ENCODE measurements at places on chromosomes 5 and 9. TPM values are rescaled to one million over a fixed set of nuclear protein-coding genes. Genes with fewer than 3 reads are reported as not detected.

MARVELD2 gene
- 0.37 TPM for total RNA-seq

SOHLH1 gene
- total RNA-seq, result not detected

DNA sequence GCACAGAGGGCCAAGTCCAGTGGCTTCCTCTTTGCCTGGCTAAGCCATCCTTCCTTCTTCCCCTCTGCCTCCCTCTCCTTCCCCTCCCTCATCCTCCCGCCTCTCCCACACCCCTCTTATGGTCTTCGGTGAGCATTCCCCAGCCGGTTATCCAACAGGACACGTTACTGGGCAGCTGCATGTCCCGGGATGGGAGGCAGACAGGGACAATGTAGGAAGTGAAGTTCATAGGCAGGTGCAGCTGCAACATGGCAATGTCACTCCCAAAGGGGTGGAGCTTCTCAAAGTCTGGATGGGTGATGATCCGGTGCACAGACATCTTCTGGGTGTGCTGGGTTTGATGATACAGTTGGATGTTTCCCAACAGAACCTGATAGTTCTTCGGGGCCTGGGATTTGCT lies 71.4 kb upstream of the SPTLC1 start:
- ATAC-seq, result no peak

PRDM9 gene
- not detected for total RNA-seq

TXNDC8 gene
- not detected for total RNA-seq

CERCAM gene
- total RNA-seq, result 1.7 TPM

CFAP157 gene
- not detected for total RNA-seq

FAM221B gene
- not detected for total RNA-seq

GRCh38 chr5:44365345-44365744 lies 23.9 kb downstream of the FGF10 start:
- ATAC-seq, result no peak

- ATAC-seq, result peak; percentile 68
Observed at GRCh38 chr5:154278908-154279307, 88.4 kb downstream of the GALNT10 start.

GRCh38 chr5:112109331-112110007 lies 309.6 kb downstream of the EPB41L4A start:
- no peak for ATAC-seq

GRCh38 chr5:143550986-143551630 lies 147.6 kb upstream of the NR3C1 start:
- no peak for ATAC-seq

DNA sequence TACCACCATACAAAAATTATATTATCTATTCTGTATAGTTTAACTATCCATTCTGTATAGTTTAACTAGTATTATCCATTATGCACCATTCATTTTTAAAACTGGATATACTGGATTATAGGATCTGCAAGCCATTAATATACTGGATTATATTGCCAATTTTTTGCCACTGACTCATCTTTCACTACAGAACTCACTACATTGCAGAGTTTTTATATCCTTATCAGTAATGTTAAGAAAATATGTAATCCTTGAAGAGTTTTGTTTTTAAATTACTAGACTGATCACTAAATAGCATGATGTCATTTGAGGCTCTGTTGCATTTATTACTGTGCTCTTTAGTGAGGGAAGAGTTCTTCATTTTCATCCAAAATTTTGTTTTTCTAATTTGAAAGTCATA lies 109.8 kb upstream of the SNX2 start:
- no peak for ATAC-seq

- ATAC-seq, result no peak
Observed at GRCh38 chr5:172775326-172776234, 4.6 kb upstream of the DUSP1 start.

- no peak for ATAC-seq
Observed at GRCh38 chr9:6575324-6576034, 70.0 kb downstream of the GLDC start.

- ATAC-seq, result peak; percentile 11
Observed at GRCh38 chr9:121219530-121219929, 17.9 kb upstream of the RAB14 start.

DNA sequence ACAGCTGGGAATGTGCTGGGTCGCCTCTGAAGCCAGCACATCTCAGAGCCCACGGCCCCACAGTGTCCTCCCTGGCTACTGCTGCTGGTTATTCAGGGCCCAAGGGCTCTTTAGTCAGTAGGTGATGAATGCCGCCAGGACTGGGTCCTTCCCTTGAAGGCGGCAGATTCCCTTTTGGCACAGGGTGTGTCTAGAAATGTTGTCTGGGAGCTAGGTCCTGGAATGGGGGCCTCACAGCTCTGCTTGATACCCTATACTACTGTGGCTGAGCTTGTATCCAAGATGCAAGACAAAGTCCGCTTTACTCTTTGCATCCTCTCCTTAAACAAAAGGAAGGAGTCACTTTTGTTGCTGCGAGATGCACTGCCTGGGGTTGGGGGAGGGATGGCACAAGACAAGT lies 33.1 kb downstream of the MEGF9 start:
- no peak for ATAC-seq

DNA sequence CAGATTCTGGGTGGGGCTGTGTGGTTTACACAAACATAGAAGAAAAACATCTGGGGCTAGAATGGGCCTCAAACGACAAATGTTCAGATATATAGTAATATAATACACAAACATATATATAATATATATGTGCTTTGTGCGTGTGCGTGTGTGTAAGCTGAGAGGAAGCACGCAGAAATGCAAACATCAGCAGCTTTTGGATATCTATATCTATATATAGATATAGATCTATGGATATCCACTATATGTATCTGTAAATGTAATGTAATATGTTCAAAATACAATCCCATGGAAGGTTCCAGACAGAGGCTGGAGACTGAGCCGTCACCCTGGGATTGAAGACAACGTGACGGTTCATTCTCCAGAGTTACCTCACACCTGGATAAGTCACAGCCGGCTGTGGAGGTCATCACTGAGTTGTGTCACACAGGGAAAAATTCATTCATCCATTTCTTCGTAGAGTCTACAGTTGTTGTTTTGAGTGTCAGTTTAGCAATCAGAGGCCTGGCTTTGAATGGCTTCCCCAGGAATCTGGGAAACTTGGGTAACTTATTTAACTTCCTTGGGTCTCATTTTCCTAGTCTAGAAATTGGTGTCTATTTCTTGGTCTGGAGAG lies 123.0 kb upstream of the CPEB4 start:
- ATAC-seq, result no peak

DNA sequence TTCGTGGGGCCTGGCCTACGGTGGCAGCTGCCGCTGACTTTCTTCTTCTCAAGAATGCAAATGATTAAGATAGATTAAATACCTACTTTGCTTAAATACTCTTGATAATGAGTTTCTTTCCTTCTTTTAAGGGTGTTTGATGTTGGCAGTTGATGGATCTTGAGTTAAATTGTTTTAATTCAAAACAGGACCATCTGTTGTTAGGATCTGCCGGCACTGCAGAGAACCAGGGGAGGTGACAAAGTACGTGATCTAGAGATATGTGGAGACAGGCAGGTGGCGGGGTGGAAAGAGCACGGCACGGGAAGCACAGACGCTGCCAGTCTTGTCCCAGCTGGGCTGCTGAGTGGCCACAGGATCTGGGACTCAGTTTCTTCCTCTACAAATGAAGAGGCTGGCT lies 37.9 kb downstream of the MED27 start:
- ATAC-seq, result no peak

- ATAC-seq, result no peak
Observed at GRCh38 chr5:73154208-73155006, 18.6 kb upstream of the TMEM174 start.

GRCh38 chr5:181149806-181150733 lies 2.7 kb downstream of the OR2V2 start:
- ATAC-seq, result no peak

FREM1 gene
- not detected for total RNA-seq

DNA sequence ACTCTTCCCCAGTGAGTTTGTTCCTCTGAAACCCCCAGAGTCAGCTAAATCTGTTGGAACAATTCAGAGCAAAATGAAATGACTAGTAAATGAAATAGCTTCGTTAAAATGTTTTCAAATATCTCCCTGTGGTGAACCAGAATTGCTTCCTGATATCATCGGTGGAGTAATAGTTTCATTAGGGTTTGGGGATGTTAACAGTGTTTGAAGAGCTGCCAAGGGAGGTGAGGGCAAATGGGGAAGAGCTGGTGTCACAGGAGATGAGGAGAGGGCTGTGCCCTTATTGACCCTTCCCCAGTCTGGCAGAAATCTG lies 4.3 kb upstream of the C7 start:
- no peak for ATAC-seq

CD274 gene
- total RNA-seq, result 42.2 TPM

CNTFR gene
- total RNA-seq, result not detected

NR6A1 gene
- 1.2 TPM for total RNA-seq

RNF130 gene
- total RNA-seq, result 9.0 TPM

DNA sequence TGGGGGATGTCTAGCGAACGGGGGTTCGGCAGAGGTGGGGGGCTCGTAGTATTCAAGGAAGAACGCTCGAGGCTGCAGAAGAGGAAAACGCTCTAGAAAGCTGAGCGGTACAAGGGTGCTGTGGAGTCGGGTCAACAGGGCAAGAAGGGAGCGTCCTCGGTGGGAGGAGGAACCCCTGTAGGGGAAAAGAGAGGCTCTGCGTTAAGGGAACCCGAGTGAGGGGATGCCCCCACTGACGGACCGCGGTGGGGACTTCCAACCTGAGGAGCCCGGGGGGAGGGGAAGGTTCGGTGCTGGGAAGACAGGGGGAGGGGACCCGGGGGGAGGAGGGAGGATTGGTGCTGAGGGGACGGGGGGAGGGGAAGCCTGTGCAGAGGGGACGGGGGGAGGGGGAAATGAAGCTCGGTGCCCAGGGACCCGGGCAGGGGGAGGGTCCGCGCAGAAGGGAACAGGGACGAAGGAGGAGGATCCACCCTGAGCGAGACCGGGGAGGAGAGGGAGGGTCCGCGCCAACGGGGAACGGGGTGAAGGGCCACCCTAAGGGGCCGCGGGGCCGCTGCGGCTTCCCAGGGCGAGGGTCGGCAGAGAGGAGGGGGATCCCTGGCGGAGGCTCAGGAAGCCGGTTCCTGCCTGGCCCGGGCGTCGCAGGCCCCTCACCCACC lies 621 bp downstream of the NR6A1 start:
- ATAC-seq, result no peak

DNA sequence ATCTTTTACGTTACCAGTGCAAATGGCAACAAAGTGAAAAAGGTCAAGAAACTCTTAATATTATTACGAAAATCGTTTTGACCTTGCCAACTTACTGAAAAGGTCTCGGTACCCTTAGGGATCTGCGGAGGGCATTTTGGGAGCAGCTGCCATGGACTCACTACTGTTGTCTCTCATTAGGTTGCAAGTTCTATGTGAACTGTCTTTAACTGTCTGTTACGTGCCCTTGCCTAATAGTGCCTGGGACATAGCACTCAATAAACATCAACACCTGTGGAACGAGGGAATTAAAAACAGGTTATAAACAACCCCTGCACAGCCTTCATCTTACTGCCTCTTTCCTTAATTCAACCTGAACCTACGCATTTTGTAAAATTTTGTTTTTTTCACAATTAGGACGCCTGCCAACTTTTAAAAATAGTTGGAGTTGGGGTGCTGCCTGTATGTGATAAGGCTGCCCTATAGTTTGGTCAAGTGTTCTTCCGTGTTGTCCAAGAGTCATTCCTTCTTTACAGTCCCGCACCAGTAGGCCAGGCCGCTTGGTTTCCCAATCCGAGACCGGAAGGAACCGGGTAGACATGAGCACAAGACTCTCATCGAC lies 527 bp upstream of the SREK1 start:
- peak; percentile 14 for ATAC-seq

ARSI gene
- total RNA-seq, result not detected

GRCh38 chr5:150293091-150293941 lies 3.7 kb upstream of the CAMK2A start:
- ATAC-seq, result no peak

DNA sequence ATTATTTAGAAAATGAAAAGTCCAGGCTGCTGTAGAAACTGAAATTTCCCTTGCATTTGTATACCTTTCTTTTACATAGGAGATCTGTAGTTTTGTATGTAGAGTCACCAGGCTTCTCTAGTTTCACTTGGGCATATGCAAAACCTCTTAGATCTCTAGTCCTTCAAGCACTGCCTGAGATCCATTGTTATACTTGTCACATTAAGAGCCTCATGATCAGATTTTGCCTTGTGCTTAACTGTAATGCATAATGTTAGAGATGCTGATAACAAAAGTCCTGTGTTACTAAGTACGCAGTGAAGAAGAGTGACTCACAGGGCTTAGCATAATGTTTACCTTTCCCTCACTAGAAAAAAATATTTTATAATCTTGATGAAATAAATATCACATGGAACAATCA lies 250.2 kb downstream of the CYLC2 start:
- ATAC-seq, result no peak

DNA sequence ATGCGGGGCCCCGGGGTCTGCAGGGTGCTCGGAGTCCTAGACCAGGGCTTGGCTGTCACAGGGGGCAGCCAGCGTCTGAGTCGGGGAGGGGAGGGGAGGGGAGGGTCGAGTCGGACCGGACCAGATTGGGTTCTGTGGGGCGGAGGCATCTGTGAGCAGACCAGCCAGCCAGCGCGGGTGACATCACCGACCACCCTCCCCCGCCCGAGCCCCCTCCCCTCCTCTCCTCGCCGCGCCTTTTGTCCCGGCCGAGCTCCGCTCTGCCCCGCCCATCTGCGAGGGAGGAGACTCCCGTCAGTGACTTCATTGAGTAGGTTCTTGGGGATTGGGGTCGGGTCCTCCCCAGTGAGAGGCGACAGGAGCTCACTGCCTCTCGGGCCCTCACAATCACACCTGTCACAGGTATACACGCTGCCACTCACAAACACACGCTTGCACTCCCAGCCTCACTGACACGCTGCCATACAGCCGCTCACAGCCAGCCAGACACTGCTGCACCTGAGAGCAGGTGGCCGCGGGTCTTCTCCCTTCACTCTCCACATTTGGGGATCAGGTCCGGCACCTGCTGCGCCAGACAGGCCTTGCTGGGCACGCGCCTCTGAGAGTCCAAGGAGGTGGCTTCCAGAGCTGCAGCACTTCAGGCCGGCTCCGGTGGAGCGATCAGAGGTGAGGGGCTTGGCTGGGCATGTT lies 546 bp downstream of the DNAJB5 start:
- ATAC-seq, result no peak

- ATAC-seq, result peak; percentile 49
Observed at GRCh38 chr5:14156650-14157492, 13.7 kb downstream of the TRIO start.

SPTAN1 gene
- 294 TPM for total RNA-seq

EDIL3 gene
- total RNA-seq, result not detected

DNA sequence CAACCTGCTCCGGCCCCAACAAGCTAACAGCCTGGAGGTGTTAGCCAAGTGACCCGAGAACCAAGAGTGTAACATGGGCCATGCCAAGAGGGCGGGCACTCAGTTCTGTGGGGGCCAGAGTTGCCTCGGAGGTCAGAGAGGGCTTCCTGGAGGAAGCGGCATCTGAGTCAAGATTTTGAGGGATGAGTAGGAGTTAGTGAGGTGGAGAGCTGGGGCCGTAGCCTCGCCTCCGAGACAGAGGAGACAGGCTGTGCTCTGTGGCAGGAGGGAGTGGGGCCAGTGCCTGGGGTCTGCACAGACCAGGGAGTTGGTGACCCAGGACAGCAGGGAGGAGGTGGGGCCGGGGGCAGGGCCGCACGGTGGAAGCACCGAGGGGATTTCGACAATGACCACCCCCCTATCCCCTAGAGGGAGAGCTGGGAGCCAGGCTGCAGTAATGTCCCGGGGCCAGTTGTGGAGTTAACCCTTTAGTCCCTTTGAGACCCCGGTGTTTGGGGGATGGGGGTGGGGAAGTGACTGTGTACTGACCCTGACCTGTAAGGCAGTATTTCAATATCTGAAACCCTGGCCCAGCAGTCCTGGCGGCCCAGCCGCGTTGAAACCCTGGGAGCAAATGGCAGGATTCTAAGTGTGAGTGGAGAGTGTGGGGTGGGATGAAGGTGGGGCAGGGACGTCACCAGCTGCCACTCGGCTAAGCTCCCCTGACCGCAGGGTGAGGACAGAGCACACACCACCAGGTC lies 148.7 kb upstream of the COL5A1 start:
- no peak for ATAC-seq

GRCh38 chr5:62256161-62257019 lies 49.6 kb upstream of the KIF2A start:
- ATAC-seq, result peak; percentile 80
